ENCODE measurements at places on chromosomes 6 and 20.

DNA sequence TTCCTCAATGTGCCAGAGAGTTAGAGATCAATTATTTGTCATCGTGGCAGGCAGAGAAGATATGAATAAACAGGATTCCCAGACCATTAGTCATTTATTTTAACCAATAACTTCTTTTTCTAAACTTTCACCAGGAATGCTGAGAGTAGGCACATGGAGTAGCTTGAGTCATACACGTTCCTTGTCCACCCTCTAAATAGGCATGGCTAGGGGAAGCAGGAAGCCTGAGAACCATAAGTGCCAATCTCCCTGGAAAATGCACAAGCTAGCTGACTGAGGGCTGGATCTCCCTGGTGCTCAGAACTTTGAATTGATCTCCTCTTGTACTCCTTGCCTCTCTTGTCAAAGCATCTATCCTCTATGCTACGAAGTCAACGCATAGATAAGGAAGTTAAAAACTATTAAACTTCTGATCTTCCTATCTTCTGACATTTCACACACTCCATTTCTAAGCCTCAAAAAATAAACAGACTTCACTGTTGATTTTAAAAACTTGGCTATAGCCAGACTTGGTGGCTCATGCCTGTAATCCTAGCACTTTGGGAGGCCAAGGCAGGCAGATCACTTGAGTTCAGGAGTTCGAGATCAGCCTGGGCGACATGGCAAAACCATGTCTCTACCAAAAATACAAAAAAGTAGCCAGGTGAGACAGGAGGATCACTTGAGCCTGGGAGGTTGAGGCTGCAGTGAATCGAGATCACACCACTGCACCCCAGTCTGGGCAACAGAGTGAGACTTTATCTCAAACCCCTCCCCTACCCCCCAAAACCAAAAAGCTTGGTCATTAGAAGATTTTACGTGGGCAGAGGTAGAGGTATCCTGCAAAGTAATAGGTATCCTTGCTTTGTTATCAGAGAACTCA lies 11.8 kb downstream of the ADTRP start:
- DNase-seq = no peak

GRCh38 chr6:122673343-122673961 lies 63.2 kb downstream of the PKIB start:
- no peak for DNase-seq

DNA sequence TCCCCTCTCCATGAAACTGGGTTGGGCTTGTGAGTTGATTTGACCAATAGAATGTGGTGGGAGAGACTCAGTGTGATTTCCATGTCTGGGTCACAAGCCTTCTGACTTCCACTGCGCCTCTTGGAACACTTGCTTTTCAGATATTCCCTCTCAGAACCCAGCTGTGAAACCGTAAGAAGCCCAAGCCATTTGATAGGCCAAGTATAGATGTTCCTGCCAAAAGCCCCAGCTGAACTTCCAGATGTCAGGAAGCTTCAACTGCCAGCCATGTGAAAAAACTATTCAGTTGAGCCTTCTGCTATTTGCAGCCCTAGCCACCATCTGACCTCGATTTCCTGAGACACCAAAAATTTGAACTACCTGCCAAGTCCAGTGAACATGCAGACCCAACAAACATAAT lies 387.8 kb upstream of the GJE1 start:
- no peak for DNase-seq

DNA sequence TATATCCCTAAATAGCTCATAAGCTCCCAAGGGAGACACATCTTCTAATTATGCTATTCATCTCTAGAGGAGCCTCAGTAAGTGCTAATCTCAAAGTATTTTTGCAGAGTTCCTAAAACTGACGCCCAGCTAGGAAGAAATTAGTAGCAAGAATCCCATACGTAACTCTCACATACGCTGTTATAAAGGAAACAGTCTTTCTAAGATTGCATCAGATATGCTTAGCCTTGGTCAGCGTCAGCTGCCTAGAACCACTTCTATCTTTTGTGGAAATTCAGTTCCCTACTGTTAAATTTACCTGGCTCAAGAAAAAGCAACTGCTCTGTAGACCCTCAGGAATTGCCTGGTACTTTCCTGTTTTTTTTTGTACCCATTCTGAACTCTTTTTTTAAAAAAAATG lies 13.6 kb downstream of the RIPOR2 start:
- DNase-seq = no peak

- DNase-seq = no peak
Measured at GRCh38 chr6:32194825-32195651, 2.6 kb upstream of the GPSM3 start.

GRCh38 chr20:50038574-50038991 lies 55.8 kb downstream of the SNAI1 start:
- DNase-seq = no peak

DNA sequence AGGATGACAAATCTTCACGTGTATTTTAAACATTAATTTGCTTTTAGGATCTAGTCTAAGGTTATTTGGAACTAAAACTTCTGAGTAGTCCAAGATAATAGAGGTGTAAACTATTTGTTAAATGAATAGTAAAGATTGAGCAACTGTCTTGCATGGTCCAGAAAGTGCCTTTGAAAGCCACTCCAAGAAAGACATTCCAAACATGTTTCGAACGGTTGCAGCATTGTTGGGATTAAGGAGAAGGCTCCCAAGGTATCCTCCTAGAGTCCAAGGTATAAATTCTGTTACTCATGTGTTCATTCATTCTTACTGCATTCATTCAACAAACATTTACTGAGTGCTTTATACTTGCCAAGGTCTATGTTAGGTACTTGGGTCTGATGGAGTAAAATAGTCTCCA lies 28.8 kb upstream of the MYLK2 start:
- DNase-seq = no peak

GRCh38 chr20:19631410-19631809 lies 126.6 kb upstream of the RIN2 start:
- DNase-seq = no peak

DNA sequence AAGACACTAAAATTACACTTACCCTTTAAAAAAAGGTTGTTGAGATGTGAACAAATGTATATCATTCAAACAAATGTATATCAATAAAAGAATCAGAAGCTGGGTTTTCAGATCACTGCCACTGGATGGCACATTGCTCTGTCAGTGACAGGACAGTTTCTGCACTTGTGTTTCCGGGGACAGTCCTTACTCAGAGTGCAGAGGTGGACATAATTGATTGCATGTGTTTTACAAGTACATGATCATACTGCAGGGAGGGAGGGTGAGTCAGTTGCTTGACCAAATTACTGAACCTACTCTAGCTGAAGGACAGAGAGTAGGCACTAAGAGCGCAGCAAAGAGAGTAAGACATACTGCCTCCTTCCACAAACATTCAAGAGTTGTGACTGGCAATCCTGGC lies 302.3 kb downstream of the TENT5A start:
- DNase-seq = no peak

- no peak for DNase-seq
Measured at GRCh38 chr6:14729129-14729871, 516.6 kb upstream of the JARID2 start.

DNA sequence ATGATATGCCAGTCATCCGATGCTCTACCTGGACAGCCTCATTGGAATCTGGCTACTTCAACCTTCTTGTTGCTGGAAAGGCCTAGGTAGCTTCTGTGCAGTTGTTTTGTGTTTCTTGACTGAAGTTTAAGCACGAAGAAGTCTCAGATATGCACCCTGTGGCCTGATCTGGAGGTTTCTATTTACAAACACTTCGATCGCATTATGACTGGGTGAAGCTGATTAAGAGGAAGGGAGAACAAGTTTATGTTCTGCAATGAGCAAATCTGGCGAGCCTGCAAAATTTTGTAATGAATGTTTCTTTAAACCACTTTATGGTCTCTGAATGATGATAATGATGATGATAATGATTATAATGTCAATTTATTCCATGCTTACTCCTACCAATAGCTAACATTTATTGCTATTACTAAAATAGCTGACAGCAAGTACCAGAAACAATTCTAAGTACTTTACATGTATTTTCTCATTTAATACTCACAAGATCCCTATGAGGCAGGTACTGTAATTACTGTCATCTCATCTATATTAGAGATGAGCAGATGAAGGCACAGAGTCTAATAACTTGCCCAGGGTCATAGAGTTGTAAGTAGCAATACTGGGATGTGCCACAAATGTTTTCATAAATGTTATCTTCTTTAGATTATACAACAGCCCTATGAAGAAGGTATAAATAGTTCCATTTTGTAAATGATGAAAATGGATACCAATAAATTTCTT lies 126.1 kb upstream of the UST start:
- no peak for DNase-seq

DNA sequence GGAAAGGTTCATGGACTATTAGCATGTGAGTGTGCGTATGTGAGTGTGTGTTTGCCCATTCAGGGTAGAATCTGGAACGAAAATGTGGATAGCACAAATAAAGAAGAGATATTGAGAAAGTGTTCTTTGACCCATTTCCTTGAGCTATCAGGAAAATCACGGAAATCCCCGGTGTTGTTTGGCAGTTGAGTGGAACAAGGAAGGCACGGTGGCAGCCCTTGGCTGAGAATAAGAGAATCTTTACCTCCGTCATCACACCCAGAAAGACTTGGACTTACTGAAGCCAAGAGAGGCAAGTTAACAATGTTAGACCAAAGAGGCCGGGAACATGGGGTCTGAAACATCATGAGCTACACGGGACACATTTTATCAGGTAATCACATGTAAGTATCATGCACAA lies 588.9 kb upstream of the BTBD3 start:
- DNase-seq = no peak

GRCh38 chr6:53924277-53924676 lies 129.5 kb downstream of the LRRC1 start:
- DNase-seq = no peak
